Left ventricle myocardium superior (tissue), 1 donor: ENCODE measurements at places on chromosomes 5 and 9.

GRCh38 chr9:104766025-104766424 lies 2.1 kb downstream of the NIPSNAP3B start:
- DNase-seq = no peak

- DNase-seq = no peak
Observed at GRCh38 chr5:23025629-23026233, 172.6 kb upstream of the CDH12 start.

GRCh38 chr9:89956907-89957306 lies 352.1 kb downstream of the GADD45G start:
- DNase-seq = no peak

GRCh38 chr5:111892949-111893348 lies 136.0 kb upstream of the NREP start:
- DNase-seq = no peak

DNA sequence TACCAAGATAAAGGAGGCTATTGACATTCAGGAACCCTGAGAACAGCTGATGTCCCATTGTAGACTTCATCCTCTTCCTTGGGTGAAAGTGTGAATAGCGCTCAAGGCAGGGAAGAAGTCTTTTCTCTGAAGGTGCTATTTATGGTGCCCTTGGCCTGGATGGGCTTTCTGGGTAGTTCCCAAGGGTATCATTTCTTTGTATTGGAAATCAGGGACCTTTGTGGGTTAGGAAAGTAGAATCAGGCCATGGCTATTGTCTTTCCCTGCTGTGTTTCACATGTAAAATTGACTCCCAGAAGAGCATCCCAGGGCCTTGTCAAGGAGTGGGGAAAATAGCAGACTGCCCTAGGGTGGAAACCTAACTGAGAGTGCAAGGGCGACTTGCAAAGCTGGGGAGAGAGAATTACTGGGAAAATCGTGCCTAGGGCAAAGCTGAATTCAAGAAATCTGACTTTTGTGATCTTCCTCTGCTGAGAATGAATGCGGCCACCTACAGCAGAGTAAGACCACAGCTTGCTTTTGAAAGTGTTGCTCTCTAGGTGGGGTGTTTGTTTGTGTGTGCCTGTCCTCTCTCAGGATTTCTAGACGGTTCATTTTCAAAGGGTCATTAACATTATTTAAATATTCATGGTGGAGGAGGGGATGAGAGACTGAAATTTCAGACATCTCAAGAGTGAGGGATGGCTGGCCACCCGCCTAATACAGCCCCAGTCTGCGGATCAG lies 160.6 kb downstream of the C9orf152 start:
- no peak for DNase-seq

- DNase-seq = no peak
Observed at GRCh38 chr5:144731786-144732185, 561.1 kb downstream of the KCTD16 start.

GRCh38 chr5:80761176-80761575 lies 106.4 kb upstream of the DHFR start:
- DNase-seq = no peak

DNA sequence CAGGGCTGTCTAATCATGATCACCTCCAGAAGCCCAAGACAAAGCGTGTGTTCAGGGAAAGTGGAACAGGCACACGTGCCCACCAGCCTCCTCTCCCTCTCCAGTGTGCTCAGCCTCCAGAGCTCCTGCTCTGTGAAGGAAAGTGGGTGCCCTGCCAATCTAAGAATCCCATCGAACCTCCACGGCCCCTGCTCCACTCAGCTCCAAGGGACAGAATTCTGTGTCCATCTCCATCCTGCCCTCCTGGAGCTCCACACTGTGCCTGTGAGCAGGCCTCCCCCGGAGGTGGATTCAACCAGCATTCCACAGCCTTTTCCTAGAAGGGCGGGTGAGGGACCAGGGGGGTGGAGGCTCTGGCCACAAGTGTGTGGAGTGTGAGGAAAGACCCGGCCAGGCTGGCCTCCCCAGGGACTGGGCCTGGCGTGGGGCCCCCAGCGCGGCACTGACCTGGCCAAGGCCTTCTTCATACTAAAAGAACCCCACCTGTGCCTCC lies 6.0 kb downstream of the EEIG1 start:
- DNase-seq = no peak

GRCh38 chr5:2415678-2416077 lies 335.8 kb downstream of the IRX2 start:
- no peak for DNase-seq
